Activated CD4-positive, alpha-beta T cell treated with anti-CD3 and anti-CD28 coated beads, Interleukin-10, Interleukin-2, amounts not matched to agents 100 ng/mL and 50 ng/mL, durations not matched to agents 16 hours and 8 hours (primary cell): ENCODE measurements at places on chromosomes 1 and 21.

DNA sequence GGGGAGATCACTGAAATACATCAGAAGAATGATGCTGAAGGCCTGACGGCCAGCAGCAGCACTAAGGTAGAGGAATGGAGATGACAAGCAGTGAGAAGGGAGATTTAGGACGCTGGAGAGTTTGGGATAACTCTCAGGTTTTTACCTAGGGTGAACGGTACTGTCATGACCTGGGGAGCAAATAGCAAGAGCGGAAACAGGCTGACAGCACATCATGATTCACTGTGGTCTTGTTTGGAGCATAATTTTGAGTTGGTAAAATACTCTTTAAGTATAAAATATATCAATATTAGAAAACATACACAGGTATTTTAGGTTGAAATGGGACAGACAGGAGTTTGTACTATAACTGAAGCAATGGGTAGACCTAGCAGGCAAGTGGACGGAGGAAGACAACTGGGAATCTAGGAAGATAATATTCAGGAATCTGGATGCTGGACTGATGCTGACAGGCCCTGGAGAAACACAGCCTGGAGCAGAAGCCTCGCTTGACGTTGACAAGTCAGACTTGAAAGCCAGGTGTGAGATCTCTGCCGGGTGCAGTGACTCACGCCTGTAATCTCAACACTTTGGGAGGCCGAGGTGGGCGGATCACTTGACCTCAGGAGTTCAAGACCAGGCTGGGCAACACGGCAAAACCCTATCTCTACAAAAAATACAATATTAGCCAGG, 33.3 kb downstream of the ALG14 start:
- DNase-seq: no peak

DNA sequence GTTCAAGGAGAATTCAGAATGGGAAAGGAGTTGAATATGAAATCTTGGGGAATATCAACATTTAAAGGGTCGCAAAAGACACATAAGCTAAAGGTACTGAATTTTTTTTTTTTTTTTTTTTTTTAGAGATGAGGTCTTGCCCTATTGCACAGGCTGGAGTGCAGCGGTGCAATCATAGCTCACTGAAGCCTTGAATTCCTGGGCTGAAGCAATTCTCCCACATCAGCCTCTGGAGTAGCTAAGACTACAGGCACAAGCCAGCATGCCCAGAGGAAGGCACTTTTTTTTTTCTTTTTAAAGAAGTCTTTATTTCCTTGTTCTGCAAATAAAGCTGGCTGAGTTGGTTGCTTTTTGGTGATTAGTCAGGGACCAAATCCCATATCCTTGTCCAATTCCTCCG, 44.1 kb upstream of the RAB3GAP2 start:
- no peak for DNase-seq

- no peak for DNase-seq
Observed at GRCh38 chr1:153916297-153916696, 6.5 kb downstream of the GATAD2B start.

- DNase-seq: no peak
Observed at GRCh38 chr21:27269644-27270043, 302.8 kb upstream of the ADAMTS5 start.

DNA sequence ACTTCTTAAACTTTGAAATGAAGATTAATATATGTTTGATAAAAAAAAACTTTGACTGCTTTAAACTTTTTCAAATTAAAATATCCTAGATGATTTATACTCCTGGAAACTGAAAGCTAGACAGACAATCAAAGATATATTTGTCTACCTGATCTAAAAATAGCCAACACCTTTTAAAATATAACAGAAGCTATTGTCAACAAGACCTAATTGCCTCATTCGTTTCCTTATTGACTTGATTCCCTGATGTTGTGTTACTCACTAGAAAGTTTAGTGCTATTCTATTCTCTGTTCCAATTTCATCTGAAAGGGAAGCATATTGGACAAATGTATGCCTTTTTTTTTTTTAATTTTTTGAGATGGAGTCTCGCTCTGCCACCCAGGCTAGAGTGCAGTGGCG, 445.6 kb upstream of the ADAMTS5 start:
- no peak for DNase-seq

DNA sequence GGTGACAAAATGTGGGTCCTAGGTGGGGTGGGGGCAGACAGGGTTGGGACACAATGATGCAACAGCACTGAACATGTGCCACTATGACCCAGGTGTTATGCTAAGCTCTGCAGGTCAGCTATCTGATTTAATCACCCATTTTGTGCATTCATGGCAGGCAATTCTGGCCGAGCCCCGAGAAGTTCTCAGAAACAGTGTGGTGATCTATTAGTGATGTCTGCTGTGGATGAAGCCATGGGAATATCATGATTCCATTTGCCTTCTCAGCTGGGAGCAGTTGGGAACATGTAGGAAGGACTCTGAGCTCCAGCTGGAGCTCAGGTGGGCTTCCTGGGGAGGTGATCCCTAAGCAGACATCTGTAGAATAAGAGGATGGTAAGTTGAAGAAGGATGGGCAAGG, 194.0 kb upstream of the POU3F1 start:
- DNase-seq: no peak

GRCh38 chr1:14598498-14599182, at the start of gene KAZN:
Gene KAZN, plus strand, starts transcription at chr1:14598685.
- no peak for DNase-seq

- DNase-seq: no peak
Observed at GRCh38 chr1:25808481-25809244, 8.7 kb downstream of the SELENON start.

DNA sequence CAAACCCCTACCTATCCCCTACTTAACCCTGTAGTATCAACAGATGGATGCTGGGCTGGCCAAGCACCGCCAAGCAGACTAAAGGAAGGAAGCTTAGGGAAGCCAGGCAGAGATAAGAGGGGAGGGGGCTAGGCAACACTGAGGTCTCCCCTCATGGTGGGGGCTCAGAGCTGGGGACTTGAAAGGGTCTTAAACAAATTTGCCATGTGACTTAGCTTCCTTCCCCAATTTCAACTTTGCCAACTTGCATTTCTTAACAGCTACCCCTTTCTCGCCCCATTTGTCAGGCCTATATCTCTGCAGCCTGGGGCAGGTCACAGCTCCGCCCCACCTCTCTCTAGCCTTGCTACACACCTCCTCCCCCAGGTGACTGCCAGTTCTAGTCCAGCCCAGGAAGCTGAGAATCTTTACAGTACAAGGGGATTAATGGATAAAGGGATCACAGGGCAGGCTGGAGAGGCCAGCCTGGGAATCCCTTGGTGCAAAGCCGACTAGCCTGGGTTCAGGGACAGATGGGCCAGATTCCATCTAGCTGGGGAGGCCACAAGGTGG, 3.4 kb downstream of the KIF21B start:
- peak; percentile 76 for DNase-seq

DNA sequence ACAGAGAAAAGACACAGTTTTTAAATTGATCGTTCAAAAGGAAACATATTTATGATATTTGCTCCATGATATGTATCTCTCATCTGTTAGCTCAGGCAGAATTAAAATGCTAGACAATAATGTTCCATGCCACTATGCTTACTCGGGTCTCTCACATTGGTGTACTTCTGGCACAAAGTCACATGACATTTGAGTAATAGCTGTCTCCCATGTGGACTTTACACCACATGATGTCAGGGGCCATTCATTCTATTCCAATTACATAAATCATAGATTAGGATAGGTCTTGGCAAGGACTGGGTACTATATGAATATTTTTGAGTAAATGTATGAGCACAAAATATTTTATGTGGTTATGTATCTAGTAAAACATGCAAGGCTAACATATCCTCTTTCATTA, 648.4 kb downstream of the PLA2G4A start:
- DNase-seq: no peak

DNA sequence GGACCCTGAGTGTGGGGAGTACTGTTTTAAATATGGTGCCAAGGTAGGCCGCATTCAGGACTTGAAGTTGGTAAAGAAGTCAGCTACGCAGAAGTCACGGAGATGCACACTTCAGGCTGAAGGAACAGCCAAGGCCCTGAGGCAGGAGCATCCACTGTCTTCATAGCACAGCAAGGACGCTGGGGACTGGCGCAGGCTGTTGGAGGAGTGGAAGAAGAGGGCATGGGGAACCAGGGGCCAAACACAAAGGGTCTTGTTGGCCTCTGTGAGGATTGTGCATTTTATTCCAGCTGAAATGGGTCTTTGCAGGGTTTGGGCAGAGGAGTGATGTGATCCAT, 16.6 kb downstream of the DNAJC16 start:
- DNase-seq: no peak

DNA sequence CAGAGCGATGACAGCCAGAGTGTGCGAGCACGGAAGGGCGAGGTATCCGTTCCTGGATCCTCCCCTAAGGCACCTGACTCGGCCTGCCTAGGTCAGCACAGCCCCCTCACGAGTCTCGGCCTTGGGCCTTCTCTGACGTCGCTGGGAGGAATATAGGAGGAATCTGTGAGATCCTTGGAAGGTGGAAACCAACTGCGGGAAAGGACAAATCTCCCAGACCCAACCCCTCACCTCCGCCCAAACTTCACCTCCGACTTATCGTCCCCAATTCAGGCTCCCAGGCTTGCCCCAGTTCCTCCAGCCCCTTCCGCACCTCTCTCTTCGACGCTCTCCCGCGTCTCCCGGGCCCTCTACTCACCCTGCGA, 494 bp downstream of the APH1A start:
- peak; percentile 45 for DNase-seq

DNA sequence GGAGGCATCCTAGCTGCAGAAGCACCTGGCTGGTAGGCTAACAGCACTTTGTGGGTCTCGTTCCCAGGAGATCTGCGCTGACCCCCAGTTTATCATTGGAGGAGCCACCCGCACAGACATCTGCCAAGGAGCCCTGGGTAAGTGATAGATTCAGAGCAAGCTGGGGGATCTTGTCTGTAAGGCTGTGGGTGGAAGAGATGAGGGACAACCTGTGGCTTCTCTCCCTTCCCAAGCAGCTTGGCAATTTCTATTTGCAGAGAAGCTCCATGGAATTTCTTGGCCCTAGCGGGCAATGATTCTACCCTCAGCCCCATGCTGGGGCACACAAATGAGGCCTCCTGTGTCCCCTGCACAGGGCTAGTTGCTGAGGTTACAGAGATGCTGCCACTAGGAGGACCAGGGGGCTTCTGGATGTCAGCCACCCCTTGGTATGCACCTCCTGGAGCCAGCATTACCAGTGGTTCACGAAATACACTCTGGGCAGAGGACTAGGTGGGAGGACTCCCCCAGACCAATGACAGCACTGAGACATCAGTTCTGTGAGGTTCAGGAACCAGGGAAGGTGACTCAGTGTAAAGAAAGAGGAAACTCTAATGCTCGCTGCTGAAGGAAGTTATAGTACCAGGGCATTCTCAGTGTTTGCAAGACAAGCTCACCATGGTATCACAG, 5.5 kb downstream of the CAPN2 start:
- DNase-seq: peak; percentile 55

- peak; percentile 16 for DNase-seq
Observed at GRCh38 chr1:171983584-171983983, 142.3 kb downstream of the DNM3 start.

GRCh38 chr21:22961258-22961657, 1963.0 kb downstream of the NCAM2 start:
- DNase-seq: no peak

DNA sequence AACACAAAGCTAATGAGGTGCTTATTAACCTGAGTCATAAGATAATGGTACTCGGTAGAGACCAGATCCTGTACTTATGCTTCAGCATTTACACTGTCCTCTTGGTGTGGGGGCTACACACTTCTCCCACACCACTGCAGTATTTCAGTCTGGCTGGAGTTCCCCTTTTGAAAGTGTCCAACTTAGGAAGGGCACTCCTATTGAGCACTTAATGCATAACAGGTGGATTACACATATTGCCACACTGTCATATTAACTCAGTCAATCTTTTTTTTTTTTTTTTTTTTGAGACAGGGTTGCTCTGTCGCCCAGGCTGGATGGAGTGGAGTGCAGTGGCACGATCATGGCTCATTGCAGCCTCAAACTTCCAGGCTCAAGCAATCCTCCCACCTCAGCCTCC, 1.5 kb downstream of the GPATCH4 start:
- DNase-seq: peak; percentile 61

GRCh38 chr1:210800301-210800700, 333.6 kb downstream of the KCNH1 start:
- no peak for DNase-seq

GRCh38 chr1:162372159-162373071, 4.2 kb downstream of the SPATA46 start:
- DNase-seq: no peak

- DNase-seq: no peak
Observed at GRCh38 chr1:183859831-183860230, 54.9 kb downstream of the RGL1 start.

DNA sequence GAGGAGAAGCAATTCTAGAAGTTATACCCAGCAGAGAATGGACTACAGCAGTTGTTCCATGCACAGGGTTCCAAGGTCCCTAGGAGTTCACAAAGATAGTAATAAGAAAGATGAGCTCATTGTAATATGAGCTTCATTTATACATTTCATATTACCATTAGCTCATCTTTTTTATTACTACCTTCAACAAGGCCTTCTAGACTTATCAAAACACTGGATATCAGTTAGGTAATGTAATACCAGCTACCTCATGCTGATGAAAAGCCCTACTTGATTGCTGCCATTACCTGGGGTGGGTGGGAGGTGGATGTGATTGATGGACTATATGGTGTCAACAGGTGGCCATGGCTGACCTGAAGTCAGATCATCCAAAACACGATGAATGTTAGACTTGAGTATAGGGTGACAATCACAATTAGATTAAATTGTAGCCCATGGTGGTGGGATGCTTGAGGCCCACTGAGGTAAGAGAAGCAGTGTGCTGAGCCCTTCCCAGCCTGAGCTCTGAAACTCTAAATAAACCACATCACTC, 34.1 kb downstream of the SPATA46 start:
- no peak for DNase-seq

DNA sequence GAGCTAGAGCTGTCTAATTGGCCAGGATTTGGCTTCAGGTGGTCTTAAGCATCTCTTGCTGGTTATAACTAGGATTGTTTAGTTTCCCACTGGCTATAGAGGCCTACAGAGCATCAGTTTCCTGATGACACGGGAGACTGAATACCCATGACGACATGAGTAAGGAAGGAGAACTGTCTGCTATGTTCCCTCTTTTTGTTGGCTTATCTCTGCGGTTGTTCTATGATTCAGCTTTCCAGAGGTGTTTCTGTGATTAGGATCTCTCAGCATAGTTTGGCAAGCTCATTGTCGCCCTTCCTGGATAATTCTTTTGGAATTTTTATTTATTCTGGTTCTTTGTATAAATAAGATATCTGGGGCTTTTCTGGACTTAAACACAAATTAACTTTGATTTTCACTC, 163.4 kb downstream of the OLFM3 start:
- DNase-seq: no peak
